Stimulated activated CD4-positive, alpha-beta T cell treated with anti-CD3 and anti-CD28 coated beads, TNF-alpha, amount 100 ng/mL, for 1 hour (primary cell): ENCODE measurements at places on chromosomes 11 and 22.

DNA sequence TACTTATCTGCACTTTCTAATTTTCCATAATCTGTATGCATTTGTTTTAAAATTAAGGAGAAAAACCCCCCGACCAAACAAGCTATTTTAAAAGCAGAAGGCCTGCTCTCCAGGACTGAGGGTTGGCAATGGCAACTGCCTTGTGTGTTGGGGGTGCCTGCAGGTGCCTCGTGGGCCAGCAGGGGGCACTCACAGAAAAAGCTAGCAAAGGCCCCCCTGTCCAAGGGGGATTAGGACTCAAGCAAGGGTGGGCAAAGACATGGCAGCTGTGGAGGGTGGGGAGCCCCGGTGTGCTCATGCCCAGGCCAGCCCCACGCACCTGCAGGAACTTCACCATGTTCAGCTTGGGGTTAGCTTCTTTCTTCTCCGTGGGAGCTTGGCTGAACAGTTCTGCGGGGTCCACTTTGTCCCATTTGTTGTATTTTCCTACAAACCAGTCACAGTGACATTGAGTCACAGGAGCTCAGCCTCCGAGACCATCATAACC is 10.3 kb downstream of the TOP3B start:
- DNase-seq, result no peak

DNA sequence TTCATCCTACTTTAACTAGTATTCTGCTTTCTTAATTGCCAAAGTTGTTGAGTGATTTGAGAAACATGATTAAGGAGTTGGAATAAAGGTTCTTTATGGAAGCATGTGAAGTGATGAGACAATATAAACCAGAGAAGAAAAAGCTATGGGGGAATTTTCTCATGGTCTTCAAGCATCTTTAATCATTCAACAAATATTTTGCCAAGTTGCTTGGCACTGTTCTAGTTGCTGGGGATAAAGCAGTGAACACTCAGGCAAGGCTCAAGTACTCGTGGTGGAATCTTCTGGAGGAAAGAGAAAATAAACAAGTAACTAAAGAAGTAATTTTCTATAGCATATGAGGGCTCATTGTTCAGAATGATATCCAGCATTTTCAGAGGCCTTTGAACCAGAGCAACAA is 9.2 kb upstream of the PIWIL4 start:
- no peak for DNase-seq

- no peak for DNase-seq
These were observed 20.8 kb downstream of the COMMD9 start for GRCh38 chr11:36268337-36268985.

- no peak for DNase-seq
These were observed 259.7 kb downstream of the TTC28 start for GRCh38 chr22:28419919-28420318.

DNA sequence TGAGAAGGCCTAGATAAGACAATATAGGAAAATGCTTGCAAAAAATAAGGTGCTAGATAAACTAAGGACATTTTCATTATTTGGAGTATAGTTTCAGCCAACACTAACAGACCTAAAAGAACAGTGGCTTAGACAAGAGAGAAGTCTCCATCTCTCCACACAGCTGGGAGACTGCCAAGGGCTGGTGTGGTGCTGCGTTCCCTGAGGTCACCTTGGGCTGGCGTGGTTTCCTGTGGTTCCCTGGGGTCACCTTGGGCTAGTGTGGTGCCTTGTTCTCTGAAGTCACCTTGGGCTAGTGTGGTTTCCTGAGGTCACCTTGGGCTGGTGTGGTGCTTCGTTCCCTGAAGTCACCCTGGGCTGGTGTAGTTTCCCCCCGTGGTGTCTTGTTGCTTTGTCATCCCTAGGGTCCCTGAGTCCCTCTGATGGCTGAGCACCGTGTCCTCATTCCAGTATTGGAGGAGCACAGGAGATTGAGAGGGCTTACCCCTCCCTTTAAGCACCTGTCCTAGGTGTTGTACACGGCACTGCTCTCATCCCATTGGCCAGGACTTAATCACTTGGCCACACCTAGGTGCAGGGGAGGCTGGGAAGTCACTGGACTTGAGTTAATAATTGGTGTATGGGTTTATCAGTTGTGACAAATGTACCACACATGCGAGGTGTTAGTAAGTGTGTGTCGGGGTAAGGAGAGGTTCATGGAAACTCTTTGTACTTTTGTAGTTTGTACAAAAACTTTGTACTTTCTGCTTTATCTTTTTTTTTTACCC is 14.9 kb downstream of the SAMM50 start:
- no peak for DNase-seq

DNA sequence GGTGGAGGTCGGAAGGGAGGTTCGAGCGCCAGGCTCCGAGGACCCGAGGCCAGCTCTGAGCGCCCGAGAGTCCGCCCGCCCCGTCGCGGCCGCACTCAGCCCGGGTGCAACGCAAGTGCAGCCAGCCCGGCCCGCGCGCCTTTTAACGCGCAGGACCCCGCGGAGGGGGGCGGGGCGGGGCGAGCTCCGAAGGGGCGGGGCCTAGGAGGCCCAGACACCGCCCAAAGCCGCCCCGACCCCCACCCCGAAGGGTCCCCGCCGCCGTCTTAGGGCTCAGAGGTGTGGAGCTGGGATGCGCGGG is at the start of gene PHOX2A:
PHOX2A (minus strand) TSS at position 117 of the 301 bp plus-strand sequence. CDS start 172 bp downstream, outside the sequence.
- DNase-seq, result no peak

DNA sequence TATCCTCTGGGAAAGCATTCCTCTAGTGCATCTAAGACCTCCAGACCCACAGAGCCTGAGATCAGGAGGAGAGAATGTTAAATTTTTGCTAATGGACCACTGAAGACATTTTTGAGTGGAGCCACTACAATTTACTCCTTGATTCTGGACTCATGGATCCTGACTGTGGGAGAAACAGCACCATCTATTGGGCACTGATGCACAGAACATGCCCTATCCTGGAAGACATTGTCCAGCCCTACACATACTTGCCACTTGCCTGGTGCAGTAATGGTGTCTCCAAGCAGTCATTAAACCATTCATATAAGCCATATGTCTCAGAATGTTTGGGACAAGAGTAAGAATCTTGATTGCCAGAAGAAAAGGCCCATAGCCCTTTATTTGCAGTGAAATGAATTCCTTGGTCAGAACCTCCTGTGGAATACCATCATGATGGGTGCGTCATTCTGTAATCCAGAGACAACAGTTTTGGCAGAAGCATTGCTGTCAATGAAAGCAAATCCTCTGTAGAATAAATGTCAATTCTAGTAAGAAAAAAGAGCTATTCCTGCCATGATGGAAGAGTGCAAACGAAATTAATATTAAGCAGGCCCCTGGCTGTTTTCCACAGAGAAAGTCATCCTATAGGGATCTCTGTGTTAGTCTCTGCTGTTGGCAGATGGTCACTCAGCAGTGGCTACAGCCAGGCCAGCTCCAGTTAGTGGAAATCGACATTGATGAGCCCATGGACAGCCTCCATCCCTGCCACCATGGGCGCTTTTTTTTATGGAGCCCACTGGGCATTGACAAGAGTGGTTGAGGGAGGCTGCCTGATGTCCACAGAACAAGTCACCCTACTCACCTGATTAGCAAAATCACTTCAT is 43.5 kb downstream of the GGTLC2 start:
- no peak for DNase-seq

- no peak for DNase-seq
These were observed 7.7 kb downstream of the LHFPL7 start for GRCh38 chr22:24938741-24939341.

DNA sequence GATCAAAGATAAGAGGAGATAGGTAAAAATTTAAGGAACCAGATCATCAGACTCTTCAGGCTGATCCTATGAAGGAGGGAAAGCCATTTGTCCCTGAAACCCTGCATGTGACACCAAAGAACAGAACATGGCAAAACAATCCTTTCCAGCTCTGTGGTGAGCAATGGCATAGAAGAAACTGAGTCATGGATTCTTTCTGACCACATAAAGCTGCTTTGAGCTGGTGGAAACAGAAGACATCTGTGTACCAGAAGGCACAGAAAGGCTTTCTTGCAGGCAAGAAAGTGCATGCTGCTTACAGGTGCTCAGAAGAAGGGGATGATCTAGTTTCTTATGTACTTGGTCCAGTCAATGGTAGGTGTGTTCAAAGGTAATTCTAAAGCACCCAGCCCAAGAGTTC is 45.0 kb upstream of the APOA1 start:
- DNase-seq, result no peak

DNA sequence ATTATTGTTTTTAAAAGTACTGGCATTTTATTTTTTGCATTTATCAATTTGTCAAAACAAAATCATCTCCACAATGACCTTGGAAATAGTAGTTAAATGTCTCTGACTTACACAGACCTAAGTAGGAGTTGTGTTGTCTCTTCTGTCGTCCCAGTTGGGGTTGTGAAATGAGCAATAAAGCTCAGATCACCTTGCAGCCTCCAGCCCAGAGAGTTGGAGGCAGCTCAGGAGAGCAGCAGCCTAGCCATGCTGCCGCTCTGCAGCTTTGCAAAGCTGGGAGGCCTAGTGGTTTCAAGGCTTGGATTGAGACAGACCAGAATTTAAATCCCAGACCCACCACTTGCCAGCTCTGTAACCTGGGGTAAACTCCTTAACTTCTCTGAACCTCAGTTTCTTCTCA is 65.2 kb upstream of the CRYBB3 start:
- DNase-seq, result no peak

- DNase-seq, result no peak
These were observed 95.9 kb upstream of the FGF3 start for GRCh38 chr11:69915151-69915500.

GRCh38 chr11:124983674-124984511 is 29.9 kb downstream of the CCDC15 start:
- DNase-seq, result no peak

DNA sequence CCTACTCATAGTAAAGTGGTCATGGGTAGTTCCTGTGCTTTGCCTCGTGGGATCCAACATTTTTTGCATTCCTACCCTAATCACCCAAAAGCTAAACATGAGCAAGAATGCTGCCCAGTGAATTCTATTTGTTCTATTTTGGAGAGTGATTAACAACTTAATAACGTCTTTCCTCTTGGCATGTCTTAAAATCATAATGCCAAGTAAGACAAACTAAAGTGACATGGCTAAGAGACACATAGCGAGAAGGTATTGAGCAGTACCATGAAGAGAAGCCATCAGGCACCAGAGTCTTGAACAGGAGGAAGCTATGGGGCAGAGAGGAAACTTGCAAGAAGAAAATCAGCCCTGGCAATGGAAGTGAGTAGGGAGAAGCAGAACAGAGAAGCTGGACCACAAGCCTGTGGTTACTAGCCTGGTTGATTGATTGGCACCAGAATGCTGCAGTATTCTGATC is 32.0 kb downstream of the EXPH5 start:
- DNase-seq, result no peak

DNA sequence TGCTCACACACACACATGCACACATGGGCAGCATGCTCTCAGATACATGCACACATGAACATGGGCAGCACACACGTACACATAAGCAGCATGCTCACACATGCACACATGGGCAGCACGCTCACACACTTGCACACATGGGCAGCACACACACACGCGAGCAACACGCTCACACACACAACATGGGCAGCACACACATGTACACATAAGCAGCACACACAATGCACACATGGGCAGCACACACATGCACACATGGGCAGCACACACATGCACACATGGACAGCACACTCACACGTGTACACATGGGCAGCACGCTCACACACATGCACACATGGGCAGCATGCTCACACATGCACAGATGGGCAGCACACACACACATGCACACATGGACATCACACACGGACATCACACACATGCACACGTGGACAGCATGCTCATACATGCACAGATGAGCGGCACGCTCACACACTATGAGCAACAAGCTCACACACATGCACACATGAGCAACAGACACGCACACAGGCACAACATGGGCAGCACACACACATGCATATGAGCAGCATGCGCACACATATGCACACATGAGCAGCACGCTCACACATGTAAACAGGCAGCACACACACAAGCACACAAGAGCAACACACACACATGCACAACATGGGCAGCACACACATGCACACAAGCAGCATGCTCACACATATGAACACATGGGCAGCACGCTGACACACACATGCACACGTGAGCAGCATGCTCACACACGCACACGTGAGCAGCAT is 43.0 kb downstream of the RTN4R start:
- DNase-seq, result no peak

- no peak for DNase-seq
These were observed 124.0 kb downstream of the FEZ1 start for GRCh38 chr11:125372088-125372487.

DNA sequence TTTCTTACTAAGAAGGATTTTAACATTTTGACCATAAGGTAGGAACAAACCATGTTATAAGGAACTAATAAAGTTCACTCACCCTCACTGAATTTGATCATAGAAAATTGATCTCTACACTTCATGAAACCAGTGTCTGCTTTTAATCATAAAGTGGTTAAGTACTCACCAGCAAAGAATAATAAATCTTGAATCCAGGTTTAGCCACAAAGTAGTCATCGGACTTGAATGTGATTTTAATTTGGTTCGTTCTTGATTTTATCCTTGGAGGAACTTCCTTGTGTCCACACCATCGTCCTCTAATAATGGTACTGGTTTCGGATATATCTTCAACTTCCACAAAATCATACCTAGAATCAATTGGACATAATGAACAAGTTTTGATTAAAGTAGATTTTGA is 40.5 kb upstream of the DDI1 start:
- no peak for DNase-seq

DNA sequence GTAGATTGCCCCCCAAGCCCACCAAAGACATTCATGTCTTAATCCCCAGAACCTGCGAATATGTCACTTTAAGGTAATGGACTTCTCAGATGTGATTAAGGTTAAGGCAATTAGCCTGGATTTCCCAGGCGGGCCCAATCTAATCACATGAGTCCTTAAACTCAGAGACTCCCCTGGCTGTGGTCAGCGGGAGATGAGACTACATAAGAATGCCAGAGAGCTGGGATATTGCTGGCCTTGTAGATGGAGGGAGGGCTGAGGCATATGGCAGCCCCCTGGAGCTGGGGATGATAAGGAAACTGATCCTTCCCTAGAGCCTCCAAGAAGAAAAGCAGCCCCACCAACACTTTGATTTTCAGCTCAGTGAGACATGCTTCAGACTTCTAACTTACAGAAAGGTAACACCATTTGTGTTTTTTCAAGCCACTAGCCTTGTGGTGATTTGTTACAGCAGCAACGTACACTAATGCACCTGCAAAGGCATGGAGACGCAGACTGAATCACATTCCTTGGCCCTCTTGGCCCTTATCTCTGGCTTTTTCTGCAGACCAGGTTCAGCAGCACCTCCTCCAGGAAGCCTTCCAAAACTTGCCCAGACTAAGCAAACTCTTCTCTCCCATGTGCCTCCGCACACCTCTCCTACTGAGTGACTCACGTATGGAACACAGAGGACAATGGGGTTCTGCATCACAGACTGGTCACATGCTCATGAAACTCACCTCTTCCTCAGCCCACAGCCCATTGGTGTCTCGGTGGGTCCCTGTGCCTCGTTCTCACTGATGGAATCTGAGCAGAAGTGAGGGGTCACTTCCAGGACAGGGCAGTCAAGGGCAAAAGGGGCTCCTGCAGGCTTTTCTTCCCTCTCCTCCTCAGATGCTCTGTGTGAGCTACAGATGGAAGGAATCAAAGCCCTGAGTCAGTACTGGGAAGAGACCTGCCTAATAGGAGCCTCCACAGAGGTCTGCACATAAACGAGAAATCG is 86.3 kb upstream of the HMGXB4 start:
- DNase-seq, result no peak
